ENCODE measurements at places on chromosomes 11 and 22.

GRCh38 chr11:35163209-35163608 is 24.2 kb downstream of the CD44 start:
- no peak for DNase-seq

DNA sequence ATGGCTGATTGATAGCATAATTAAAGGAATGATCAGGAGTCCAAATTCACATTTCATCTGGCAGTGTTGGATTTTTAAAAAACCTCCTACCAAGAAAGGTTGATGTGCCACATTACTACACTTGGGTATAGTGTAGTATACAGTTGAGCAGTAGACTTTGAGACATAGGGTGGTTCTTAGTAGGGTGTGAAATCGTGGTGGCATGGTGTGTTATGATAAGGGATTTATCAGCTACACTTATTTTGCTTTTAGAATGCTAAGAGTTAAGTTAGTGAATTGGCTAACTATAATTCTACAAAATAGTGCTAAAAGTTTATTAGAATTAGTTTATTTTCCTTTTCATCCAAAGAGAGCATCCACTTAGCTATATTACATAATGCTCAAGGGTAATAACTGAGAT is 13.1 kb downstream of the TBCEL start:
- DNase-seq: no peak

GRCh38 chr11:75582506-75582894 is 20.4 kb downstream of the SERPINH1 start:
- DNase-seq: no peak

GRCh38 chr11:4092026-4092425 is 2.6 kb upstream of the RRM1 start:
- no peak for DNase-seq

DNA sequence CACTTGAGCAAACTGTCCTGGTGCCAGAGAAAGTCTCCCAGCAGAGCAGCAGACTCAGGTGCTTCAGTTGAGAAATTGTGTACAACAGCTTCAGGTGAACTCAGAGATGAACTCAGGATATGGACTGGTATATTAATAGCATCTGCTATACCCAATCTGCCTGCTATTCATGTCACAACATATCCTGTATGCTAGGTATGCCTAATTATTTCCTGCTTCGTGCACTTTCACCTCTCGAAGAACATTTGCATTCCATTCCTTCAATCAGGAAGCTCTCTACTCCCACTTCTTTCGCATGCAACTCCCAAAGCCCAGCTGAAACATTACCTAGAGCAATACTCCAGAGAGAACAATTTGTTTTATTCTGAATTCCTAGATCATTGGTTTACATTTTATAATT is 207.7 kb downstream of the KCNA4 start:
- DNase-seq: no peak

GRCh38 chr11:128926437-128927107 is 16.1 kb downstream of the TP53AIP1 start:
- DNase-seq: no peak

- no peak for DNase-seq
These were observed 1.5 kb downstream of the LMF2 start for GRCh38 chr22:50505776-50506610.

DNA sequence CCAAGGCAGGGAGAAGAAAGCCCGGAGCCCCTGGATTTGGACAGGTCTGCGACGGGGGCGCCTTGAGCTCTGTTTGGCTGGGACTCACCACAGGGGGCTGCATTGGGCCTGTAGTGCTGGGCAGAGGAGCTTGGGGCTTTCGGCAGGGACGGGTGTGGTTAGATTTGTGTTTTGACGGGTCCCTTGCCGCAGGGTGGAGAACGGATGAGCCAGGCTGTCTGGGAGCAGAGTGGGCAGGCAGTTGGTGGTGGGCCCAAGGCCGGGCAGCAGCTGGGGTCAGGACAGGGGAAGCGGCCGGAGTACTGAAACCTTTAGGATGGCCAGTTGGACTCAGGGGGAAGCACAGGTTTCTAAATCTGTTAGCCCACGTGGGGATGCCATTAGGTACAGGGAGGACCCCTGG is 13.4 kb downstream of the C11orf24 start:
- DNase-seq: no peak

DNA sequence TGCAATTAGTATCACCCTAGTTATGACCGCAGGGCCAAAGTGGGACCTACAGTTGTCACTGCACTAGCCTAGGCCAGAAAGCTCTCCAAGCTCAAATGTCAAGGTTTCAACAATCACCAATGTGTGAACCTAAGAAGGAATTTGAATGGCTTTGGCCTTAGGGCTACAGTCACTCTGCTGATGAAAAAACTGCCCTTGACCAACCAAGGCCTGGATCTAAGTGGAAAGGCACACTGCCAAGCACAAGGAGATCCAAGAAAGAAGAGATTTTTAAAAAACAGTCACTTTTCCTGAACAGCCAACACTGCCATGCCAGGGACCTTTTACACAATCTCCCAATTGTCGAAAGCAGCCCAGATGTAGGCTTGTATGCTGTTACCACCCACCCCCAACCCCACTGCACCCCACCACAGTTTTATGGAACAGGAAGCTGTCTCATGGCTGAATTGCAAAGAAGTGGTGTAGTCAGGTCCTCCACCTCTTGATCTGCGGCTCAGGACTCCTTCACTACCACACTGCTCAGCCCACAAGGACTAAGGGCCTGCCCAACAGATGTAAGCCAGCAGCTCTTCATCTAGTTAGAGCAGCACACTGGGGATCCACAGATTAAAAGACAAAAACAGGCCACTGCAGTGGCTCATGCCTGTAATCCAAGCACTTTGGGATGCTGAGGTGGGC is 32.9 kb downstream of the SMCO4 start:
- DNase-seq: no peak

- no peak for DNase-seq
These were observed 1044.0 kb downstream of the DLG2 start for GRCh38 chr11:84583106-84583505.

GRCh38 chr22:50506611-50507420 is 686 bp downstream of the LMF2 start:
- DNase-seq: no peak

DNA sequence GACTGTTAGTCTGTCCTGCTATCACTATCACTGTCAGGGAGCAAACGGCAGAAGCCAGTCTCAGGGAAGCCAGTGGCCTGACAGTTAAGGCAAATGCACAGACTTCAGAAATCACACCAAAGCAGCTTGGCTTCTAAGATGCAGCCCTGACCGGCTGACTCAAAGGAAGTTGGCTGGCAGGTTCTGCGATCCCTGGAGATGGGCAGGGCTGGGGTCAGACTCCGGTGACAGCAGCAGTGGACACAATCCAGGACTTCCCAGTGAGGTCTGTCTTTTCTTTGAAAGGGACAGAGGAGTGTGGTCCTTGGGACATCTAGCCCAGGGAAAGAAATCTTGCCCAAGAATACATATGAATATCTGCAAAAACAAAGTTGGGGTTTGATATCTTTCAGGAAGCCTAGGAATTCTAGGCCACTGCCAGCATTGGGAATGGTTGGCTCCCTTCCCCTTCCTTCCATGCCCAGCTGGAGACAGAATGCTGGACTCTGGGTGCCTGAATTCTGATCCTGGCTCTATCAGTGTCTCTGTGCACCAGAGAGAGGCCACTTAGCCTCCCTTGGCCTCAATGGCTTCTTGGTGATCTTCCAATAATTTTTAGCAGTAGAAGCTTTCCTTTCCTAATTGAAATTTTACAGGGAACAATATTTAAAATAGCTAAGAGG is 108.9 kb downstream of the KIRREL3 start:
- DNase-seq: no peak

DNA sequence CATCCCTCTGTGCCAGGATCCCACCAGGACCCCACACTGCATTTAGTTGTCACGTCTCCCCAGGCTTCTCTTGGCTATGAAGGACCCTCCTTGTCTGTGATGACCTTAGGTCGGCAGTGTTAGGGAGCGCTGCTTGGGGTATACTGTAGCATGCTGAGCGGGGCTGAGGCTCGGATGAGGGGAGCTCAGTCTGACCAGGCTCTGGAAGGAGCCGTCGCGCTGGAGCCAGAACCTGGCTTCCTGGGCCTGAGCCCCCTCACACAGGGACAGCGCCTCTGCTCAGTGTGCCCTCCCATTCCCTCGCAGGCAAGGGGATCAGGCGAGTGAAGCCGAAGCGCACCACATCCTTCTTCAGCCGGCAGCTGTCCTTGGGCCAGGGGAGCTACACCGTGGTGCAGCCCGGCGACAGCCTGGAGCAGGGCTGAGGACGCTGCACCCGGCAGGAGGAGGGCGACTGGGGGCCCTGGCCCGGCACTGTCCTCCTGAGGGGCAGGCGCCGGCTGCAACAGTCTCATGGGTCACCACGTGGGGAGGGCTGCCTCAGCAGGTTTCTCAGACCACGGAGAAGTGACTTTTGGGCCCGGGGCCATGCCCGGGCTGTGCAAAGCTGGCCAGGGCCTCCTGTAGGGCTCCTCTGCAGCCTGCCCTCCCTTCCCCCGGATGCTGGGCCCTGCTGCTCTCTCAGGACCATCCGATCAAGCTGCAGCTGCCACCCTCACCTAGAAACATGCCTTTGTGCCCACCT is 11.5 kb upstream of the NEAT1 start:
- no peak for DNase-seq

DNA sequence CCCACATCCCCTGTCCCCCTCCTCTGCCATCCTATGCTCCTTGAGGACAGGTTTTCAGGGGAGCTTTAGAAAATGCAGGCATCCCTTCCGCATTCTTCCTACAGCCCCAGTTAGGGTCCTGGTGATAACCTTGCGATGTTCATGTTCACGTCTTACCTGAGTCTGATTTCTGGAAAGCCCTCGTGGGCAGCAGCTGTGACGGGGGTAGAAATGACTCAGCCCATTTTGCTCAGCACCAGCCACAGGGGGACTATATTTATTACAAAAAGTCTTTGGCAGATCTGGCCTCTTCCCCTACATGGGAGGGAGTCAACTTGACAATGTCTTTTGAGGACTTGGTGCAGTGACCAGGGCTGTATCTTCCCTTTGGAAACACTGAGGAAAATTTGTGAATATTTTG is 12.3 kb downstream of the PKNOX2 start:
- no peak for DNase-seq

- DNase-seq: no peak
These were observed 11.9 kb downstream of the CD82 start for GRCh38 chr11:44577231-44577830.

DNA sequence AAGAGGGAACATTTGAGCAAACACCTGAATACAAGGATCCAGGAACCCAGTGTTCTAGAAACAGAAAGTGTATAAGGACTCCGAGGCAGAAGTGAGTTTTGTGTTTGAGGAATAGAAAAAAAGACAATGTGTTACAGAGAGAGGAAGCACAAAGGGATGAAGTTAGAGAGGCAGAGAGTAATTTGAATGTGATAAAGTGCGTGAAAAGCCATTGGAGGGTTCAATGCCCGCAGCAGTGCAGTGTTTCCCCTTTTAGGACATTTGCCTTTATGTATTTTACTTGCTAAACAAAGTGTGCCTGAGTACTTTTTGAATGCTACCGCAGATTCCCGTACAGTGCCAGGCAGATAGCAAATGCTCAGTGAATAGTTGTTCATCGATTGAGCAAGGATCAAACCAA is 508.5 kb downstream of the RAB38 start:
- DNase-seq: no peak

DNA sequence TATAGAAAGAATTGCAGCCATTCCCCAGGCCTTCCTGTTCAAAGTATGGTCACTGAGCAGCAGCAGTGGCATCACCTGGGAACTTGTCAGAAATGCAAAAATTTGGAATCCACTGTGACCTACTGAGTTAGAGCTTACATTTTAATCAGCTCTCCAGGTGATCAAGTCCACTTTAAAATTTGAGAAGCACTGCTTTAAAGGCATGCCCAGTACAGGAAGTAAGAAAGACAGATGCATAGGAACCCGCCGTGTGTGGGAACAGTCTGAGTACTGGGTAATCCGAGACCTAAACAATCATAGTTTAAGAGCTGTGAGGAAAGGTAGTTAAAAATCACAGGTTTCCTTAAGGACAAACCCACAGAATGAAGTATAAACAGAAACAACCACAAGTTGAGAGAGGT is 462.4 kb downstream of the RAB38 start:
- no peak for DNase-seq

GRCh38 chr11:62128835-62129234 is 5.0 kb downstream of the INCENP start:
- DNase-seq: no peak

DNA sequence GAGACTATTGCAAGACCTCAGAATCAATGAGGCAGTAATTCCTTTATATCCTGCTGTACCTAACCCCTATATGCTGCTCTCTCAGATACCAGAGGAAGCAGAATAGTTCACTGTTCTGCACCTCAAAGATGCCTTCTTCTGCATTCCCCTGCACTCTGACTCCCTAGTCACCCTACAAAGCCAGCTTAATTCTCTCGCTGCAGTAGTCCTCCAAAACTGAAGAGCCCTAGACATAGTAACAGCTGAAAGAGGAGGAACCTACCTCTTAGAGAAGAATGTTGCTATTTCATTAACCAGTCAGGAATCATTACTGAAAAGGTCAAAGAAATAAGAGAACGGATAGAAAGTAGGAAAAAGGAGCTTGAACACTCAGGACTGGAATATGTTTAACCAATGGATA is 49.3 kb downstream of the PRSS23 start:
- DNase-seq: no peak

DNA sequence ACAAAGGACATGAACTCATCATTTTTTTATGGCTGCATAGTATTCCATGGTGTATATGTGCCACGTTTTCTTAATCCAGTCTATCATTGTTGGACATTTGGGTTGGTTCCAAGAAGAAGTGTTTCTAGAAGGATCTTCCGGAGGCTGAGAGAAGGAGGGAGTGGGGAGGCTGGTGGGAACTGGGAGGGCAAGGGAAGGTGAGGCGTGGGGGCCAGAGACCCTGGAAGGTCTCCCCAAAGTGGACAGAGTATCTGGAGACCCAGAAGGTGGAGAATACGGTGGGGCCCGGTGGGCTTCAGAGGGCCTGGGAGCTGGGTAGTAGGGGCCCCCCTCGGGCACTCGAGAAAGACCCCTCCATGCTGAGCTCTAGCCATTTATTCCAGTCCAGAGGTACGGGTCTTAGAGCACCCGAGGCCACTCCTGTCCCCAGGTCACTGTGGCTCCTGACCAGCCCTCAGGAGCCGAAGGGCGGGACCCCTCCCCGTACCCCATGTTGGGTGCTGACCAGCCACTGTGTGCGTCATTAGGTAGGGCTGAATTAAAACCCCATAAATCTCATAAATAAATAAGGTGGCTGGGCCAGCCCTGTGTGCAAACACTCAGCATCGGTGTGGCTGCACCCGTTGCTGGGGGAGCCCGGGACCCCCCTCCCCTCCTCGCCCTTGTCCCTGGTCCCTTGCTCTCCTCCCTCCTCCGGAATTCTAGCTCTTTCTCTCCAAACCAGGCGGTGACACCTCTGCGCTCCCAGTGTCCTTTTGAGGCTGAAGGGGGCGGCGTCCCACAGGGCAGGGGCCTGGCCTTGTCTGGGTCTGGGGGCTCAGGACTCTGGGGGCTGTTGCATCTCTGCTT is 38.8 kb upstream of the MUC5AC start:
- DNase-seq: no peak

GRCh38 chr11:65352783-65353182 is 1.8 kb upstream of the TIGD3 start:
- DNase-seq: no peak
